Right ventricle myocardium superior (tissue), 1 donor: ENCODE measurements at places on chromosomes 13 and 19. TPM values are rescaled to one million over a fixed set of nuclear protein-coding genes. Genes with fewer than 3 reads are reported as not detected.

GRCh38 chr19:53813996-53814395, 10.1 kb downstream of the NLRP12 start:
- no peak for DNase-seq

DNA sequence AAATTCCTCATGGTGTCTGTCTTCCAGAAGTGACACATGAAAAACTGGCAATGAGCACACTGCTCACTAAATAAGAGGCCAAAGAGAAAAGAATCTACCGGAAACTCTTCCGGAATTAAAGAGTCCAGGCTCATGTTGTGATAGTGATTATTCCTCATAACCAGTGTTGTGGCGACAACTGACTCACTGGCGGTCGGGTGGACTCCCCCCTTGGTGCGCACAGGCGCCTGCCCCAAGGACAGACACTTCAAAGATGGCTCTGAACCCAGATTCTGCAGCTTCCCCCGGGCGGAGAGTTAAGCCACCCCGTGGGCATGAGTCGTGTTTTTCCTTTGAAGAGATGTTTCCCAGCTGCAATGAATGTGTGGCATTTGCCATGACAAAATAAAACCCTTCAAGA, 10.3 kb downstream of the IL17D start:
- no peak for DNase-seq

GRCh38 chr19:47595944-47596343, 13.0 kb upstream of the BICRA start:
- DNase-seq: no peak

DNA sequence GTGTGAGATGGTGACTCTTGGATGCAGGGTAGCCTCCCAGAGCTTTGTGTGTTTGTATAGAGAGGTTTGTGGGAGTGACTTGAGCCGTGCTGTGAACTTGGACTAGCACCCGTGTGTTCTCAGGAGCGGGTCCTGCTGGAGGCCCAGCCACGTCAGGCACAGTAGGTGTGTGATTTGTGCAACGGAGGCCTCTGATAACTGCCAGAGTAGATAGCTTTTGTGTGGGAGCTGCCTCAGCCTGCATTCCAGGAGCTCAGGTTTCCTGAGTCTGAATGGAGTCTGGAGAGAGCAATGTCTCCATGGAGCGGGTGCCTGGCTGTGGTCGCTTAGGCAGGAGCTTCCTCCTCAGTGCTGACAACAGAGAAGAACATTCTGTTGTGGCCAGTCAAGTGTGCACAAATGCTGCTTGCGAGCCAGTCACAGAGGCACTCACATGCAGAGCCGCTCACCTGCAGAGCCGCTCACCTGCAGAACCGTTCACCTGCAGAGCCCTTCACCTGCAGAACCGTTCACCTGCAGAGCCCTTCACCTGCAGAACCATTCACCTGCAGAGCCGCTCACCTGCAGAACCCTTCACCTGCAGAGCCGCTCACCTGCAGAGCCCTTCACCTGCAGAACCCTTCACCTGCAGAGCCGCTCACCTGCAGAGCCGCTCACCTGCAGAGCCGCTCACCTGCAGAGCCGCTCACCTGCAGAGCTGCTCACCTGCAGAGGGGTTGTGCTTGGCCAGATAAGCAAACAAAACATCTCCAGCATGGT, 32.6 kb downstream of the TFDP1 start:
- DNase-seq: peak; percentile 42

- DNase-seq: peak; percentile 89
Measured at GRCh38 chr19:37007587-37008220, 70.5 kb upstream of the ZNF420 start.

DNA sequence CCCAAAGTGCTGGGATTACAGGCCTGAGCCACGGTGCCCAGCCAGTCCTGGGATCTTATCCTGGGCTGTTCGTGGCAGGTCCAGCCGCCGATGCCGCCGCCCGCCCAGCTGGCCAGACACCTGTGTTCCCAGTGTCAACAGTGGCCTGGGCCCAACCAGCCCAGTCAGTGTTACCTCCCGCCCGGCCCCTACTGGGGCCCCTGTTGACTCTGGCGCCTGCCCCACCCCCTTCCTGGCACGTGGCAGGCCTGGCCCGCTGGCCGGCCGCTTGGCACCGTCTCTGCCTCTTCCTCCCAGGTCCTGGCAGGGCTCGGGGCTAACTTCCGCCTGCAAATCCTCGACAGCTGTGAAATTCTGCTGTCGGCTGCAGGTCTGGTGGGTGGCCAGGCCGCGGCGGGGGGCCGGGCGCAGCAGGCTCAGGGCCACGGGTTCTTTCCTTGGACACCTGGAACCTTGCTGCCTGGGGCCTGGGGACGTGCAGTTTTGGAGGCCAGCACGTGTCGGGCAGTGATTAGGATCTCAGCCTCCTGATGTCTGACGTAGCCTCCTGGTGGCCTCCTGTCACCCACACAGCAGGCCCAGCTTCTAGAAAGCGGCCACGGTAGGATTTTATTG, 9.1 kb downstream of the ARID3A start:
- peak; percentile 93 for DNase-seq

DNA sequence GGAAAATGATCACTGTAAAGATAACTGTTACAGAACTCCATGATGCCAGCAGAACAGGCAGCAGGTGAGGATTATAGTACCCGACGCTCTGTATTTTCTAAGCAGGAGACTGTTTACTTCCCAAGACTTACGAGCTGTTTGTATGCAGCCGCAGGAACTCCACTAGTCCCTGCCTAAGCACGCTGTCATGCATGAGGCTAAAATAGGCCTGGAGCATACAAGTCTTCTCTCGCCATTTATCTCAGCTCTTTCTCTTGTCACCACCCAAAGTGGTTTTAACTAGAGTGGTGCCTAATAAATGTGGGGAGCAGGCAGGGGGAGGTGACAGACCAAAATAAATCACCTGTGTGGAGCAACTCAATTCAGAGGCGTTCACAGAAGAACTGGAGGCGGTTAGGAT, 175.8 kb downstream of the TDRD3 start:
- no peak for DNase-seq

DNA sequence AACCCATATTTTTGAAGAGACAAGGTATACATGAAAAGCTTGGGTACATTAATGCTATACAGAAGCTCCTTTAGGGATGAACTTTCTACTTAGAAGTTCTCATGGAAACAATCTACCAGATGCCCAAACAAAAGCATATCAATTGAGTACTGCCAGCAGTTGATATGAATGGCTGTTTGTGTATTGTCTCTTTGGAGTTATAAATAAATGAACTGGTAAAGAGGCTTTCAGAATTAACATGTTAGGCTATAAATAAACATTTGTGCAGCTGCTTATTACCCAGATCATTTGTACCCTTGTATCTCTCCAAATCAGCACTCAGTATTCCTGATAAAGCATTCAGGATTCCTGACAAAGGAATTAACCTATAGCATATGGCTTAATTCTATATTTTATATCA, 418.9 kb downstream of the FGF14 start:
- no peak for DNase-seq

- DNase-seq: no peak
Measured at GRCh38 chr13:30859326-30859725, 46.7 kb upstream of the MEDAG start.

- DNase-seq: no peak
Measured at GRCh38 chr13:91767651-91768050, 369.2 kb downstream of the GPC5 start.

DNA sequence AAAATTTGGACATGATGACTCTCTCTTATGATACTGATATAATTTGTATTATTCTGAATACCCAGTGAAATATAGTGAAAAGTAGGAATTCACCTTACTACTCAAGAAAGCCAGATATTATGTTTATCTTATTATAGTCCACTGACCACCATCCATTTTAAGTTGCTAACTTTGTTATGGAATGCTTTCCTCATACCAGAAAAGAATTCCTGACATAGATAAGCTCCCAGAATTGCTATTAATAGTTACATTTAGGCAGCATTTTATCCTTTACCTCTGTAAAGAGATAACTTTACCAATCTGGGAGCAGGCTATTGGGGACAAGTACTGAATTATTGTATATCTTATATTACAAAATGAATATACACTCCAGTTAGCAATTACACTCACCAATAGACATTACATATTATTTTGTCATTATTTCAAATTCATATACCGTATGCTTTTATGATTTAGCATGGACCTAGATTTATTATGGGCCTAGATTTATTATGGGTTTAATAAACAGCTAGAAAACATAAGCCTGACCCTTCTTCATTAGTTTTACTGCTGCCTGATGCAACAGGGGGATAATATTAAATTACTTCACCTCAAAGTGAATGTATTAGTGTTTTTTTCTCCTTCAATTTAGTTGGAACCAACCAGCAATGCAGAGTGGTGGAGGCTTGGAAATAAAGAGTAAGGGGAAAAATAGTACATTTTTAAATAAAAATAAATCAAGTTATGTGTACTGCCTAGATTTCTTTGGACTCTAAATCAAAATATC, 1886.1 kb downstream of the PCDH9 start:
- no peak for DNase-seq

- DNase-seq: peak; percentile 32
Measured at GRCh38 chr19:55686311-55687050, 11.5 kb downstream of the EPN1 start.

- peak; percentile 94 for DNase-seq
Measured at GRCh38 chr19:41373993-41374392, 2.3 kb upstream of the TMEM91 start.

- no peak for DNase-seq
Measured at GRCh38 chr19:34540811-34541557, 59.4 kb downstream of the WTIP start.

DNA sequence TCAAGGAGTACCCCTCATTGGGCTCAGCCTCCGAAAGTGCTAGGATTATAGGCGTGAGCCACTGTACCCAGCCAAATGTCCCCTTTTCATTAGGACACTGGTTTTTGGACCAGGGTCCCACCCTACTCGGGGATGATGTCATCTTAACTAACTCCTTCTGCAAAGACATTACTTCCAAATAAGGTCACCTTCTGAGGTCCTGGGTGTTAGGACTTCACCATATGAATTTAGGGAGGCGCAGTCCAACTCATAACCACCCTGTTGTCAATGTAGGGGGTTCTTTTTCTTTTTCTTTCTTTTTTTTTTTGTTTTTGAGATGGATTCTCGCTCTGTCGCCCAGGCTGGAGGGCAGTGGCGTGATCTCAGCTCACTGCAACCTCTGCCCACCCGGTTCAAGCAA, 32.7 kb upstream of the NFIC start:
- peak; percentile 29 for DNase-seq

DNA sequence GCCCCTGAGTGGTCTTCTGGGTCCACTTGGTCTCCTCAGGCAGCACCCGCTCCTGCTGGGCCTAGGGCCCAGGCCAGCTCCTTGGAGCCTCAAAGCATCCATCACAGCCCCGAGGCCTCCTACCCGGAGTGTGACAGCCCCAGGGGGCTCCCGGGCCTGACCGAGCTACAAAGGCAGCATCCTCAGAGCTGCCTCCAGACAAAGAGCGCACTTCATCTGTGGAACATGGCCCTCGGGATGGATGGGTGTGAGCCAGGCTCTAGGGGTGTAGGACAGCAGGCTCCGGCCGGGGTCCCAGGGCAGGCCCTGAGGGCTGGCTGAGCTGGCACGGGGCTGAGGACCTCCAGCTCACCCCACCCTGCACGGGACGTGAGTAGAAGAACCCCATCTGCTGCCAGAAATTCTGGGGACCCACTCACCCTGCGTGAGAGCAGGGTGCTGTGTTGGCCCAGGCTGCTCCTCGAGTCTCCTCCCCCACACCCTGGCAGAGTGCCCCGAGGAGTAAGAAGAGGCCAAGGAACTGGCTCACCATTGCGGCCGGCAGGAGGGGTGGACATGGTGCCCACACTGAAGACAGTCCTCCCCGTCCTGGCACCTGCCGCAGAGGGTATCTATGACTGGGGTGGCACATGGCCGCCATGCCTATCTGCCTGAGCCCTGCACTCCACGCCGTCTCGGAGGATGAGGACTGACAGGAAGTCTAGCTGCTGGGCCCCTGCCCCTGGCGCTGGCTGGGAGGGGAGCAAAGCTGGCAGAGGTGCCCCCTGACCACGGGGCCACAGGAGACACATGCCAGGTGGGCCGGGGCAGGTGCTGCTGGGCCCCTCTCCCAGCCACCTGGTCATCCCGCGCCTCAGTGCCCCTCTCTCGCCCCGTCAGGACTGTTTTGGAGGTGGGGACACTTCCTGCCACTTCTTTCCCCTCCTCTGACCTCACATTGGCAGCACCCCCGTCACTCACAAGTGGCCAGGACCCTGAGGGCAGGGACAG, 22.3 kb downstream of the CEBPG start:
- peak; percentile 78 for DNase-seq

- DNase-seq: no peak
Measured at GRCh38 chr19:15900504-15900903, 2.6 kb upstream of the CYP4F2 start.

DNA sequence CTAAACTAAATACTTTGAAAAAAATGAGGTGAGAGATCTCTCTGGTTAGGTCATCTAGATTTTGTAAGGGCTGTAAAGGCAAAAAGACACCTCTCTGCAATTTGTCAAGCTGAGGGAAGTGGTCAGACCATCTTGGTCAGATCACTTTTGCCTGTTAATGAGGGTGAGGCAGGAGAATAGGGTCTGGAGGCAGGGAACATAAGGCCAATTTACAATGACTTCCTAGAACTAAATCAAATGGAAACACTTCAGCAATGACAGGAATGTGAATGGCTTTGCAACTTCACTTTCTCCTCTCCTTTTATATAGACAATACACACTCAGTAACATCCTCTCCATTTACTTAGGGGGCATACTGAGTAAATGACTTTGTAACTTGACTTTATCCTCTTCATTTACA, 1653.4 kb downstream of the SLITRK5 start:
- no peak for DNase-seq

DNA sequence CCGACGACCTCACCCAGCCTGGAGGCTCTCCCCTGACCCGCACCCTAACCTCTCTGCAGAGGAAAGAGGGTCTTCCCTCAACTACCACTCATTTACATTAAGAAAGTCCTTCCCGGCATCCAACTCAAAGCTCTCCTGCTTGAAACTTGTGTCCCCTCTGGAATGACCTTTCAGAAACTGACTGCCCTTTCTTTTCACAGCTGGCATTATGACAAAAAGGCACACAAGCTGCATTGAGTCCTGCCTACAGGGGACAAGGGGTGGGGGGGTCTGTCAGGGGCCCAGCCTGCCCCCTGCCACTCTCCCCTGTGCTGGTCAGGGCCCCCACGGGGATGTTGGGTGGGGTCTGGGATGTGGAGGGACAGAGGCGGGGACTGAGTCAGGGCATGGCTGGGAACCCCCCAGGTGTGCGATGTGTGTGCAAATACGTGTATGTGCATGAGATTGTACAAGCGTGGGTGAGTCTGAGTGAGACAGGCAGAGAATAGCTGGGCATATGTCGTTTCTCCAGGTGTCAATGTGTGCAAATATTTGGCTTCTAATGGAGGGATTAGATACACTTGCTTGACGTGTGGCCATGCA, 2.0 kb downstream of the COL5A3 start:
- peak; percentile 38 for DNase-seq

- DNase-seq: no peak
Measured at GRCh38 chr13:33271759-33272158, 13.8 kb downstream of the STARD13 start.

Gene FXYD5
- 20.9 TPM for total RNA-seq

Gene FFAR3
- total RNA-seq: not detected

Gene NCR1
- total RNA-seq: not detected

Gene CYP4F11
- 0.56 TPM for total RNA-seq

Gene CCDC8
- total RNA-seq: 28.1 TPM

Gene TMEM238
- total RNA-seq: 1.0 TPM
